Brain (organoid and tissue), 16 donors: ENCODE measurements at places on chromosomes 7 and 10.

- DNase-seq: no peak
Observed at GRCh38 chr10:113610631-113611601, 52.9 kb downstream of the NRAP start.

DNA sequence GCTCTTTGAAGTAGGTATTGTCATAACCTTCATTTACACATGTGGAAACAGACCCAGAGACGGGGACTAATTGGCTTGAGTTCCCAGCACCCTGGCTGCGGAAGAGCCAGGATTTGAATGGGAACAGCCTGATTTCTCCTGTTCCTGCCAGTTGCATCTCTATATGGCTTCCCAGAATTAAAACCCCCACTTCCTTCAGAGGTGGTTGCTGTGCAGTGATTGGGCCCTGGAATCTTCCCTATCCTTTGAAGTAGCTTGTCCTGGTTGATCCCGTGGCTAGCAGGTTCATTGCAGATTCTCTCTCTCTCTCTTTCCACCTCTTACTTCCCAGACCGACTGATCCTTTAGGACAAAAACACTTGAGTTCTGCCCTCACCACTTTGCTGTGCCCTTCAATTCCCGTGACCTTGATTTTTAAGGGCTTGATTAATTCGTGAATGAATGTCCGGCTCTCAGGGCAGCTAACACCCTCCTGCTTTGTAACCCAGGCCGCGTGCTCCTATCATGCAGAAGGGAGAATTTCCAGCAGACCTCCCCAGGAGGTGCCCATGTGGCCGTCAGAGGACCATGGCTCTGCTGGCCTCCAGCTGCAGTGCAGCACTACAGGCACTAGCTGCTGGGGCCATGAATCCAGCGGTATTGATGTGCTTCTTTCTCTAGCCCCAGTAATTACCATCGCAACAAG is 120.6 kb upstream of the AGK start:
- DNase-seq: no peak

GRCh38 chr7:979151-979550 is 3.8 kb upstream of the COX19 start:
- DNase-seq: no peak

DNA sequence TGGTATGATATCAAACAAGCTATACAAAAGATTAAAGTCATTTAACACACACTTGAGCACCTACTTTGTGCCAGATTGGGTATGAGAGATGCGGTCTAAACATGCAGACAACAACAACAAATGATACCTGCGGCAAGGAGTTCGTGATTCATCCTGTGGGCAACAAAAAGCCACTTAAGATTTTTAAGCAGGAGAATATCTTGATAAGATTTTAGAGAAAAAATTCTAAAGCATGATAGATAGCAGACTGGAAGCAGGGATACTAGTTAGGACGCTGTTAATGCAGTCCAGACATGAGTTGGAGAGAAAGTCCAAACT is 1.6 kb upstream of the KBTBD2 start:
- no peak for DNase-seq

DNA sequence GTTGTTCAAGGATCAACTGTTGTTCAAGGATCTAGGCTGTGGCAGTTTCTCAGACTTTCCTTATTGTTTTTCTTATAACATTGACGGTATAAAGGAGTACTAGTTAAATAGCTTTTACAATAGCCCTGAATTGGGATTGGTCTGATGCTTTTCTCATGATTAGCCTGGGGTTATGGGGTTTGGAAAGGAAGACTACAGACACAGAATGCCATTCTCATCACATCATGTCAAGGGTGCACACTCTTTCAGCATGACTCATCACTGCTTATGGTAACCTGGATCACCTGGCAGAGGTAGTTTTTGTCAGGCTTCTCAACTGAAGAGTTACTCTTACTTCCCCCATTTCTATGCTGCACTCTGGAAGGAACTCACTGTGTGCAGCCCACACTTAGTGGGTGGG is 194.2 kb upstream of the NPSR1 start:
- no peak for DNase-seq

DNA sequence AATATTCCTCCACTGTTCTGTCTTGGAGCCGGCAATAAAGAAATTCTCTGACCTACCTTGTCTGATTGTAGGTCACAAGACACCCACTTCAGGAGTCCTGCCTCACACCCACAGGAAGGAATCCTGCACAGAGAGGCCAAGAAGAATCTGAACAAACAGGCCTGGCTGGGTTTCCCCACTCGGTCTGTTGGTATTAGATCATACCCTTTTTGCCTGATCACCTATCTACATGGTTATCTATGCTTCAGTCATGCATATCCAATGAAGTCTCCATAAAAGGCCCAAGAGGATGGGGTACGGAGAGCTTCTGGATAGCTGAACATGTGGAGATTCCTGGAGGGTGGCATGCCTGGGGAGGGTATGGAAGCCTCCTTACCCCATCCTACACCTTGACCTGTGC is 12.3 kb downstream of the OGDH start:
- no peak for DNase-seq

- no peak for DNase-seq
Observed at GRCh38 chr7:135147899-135148721, at the start of gene TMEM140. TMEM140 (plus strand) TSS chr7:135148072; CDS start chr7:135164442, 16,370 bp downstream.

DNA sequence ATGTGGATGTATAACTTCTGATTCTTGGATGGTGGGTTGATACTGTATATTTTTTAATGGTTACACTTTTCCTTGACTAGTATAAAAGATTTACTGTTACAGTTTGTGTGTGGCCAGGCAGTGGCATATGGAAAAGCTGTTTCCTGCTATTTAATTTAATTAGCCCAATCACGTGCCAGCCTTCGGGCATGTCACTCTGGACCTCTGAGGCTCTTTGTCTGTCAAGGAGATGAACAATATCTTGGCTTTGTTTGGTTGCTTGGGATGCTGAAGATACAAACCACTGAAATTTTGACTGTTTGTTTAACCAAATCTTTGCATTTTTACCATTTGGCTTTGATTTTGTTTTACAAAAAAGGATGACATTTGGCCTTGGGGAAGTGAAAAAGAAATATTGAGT is 185.0 kb downstream of the HDAC9 start:
- DNase-seq: no peak

- DNase-seq: peak; percentile 92
Observed at GRCh38 chr10:130127364-130128061, 8.7 kb upstream of the GLRX3 start.

GRCh38 chr7:1368682-1369571 is 90.3 kb downstream of the MICALL2 start:
- peak; percentile 10 for DNase-seq

- DNase-seq: no peak
Observed at GRCh38 chr10:14571866-14572507, 202.7 kb downstream of the FAM107B start.

GRCh38 chr10:27157150-27157549 is 2.0 kb downstream of the MASTL start:
- no peak for DNase-seq

- no peak for DNase-seq
Observed at GRCh38 chr7:44136731-44137130, 4.4 kb downstream of the MYL7 start.

GRCh38 chr7:17584822-17585221 is 286.4 kb downstream of the AHR start:
- DNase-seq: no peak

DNA sequence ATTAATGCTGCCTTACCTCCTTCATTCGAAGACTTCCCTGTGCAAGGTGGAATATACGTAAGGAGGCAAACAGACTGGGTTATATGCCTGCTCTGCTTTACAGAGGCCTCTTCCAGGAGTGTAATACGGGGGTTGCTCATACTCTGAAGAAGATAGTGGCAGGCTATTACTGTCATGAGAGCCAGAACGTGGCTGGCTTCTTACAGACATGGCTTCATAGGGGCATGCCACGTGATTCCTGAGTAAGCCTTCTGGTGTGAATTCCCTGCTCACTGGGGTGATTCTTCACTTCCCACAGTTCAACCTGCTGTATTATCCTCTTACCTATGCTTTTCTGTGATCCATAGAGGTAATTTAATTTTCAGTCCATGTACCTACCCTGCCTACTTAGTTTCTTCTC is 141.8 kb downstream of the ST7 start:
- DNase-seq: no peak

GRCh38 chr10:66784770-66785169 is 141.1 kb upstream of the LRRTM3 start:
- no peak for DNase-seq

DNA sequence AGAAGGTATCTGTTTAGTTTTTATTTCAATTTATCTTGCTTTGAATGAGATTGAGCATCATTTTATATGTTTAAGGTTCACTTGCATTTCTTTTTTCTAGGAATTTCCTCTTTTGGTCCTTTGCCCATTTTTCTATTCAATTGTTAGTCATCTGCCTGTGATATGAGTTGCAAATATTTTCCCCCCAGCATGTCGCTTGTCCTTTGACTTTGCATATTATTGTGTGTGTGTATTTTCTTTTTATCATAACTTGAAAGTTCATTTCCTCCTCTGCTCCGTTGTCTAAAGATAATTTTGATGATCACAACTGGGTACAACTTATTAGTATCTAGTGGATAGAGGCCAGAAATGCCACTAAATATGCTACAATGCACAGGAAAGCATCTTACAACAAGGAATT is 132.7 kb upstream of the MDFIC start:
- no peak for DNase-seq

DNA sequence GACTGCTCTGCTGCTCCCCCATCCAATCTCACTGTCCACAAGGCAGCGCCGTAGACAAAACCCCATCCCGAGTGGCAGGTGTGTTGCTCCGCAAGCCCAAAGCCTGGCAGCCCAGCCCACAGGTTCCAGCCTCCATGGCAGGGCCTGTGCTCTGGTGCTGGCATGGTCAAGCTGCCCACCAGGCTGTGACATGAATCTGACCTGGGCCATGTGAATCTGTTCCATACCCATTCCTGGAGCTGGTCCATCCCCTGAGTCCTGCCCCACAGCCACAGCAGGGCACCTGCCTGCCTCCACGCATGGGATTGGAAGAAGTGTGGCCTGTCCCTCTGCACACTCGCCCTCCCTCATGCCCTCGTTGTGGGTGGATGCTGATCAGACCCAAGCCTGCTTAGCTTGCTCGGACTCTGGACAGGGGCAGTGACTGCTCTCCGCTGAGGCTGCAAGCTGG is 128.8 kb downstream of the PTPN20 start:
- no peak for DNase-seq

DNA sequence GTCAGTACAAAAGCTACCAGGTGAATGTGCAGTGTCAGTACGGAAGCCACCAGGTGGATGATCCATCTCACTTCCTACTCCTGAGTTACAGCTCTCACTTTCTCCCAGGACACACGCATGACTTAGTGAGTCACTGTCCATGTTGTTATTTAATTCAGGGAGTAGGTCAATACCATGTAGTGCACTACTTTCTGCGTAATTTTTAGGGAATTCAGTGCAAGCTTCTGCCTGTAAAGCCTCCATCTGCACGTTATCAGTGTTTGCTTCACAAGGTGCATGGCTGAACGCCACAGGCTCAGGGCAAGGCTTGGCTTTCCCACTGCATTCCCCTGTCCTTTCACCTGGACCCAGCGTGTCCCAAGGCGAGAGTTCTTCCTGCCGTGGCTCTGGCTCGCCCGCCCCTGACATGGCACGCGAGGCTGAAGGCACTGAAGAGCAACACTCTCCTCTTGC is 59.5 kb downstream of the LARP4B start:
- no peak for DNase-seq

GRCh38 chr7:108629651-108630400 is 60.2 kb downstream of the DNAJB9 start:
- peak; percentile 91 for DNase-seq

GRCh38 chr7:100817097-100817496 is 10.2 kb downstream of the EPHB4 start:
- DNase-seq: no peak

DNA sequence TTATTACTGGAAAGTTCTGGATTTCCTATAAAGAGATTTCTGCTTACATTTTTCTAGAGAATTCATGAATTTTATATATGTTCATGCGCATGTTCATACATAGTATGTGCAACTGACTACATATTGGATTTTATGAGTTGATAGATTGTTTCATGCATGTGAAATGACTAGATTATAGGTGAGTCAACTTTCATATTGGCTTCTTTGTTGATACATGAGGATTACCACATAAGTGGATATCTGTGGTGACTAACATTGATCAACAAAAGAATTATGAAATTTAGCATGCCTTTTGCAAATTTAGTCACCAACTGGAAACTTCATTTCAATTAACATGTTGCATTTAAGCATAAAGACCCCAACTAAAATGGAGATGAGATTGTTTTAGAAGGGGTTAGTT is 99.0 kb downstream of the GNAT3 start:
- DNase-seq: no peak

- no peak for DNase-seq
Observed at GRCh38 chr10:117137911-117138642, at the start of gene VAX1. VAX1 (minus strand) TSS chr10:117138270; CDS start chr10:117138056, 214 bp downstream.

DNA sequence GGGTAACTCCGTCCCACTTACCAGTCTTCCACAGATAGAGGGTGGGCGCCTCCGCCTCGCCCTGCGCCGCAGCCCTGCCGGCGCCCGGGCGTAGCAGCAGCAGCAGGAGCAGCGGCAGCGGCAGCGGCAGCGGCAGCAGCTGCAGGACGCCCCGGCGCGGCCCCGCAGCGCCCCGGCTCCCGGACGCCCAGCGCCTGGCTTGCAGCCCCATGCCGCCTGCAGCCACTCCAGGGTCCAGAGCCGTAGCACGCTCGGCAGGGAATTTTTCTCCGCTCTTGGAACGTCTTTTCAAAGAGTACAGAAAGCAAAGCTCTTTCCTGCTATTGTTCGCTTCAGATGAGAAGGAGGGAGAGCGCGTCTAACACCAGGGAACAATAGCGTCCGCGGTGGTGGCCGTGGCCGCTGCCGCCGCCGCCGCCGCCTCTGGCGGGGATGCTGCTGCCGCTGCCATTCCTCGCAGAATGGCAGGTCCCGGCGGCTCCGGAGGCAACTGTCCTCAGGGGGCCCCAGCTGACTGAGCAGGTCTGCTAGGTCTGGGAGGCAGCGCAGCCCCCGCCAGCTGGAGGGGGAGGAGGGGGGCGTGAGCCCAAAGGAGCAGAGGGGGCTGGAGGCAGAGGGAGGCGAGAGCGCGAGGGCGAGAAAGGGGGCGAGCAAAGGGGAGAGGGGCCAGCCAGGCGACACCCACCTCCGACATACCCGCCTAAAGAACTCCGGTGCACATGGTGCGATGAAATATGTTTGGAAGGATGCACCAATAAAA is at the start of gene THSD7A:
Gene THSD7A, minus strand, starts transcription at position 463 of the 760 bp plus-strand sequence. Its CDS starts 252 bp downstream, at position 211.
- peak; percentile 53 for DNase-seq

DNA sequence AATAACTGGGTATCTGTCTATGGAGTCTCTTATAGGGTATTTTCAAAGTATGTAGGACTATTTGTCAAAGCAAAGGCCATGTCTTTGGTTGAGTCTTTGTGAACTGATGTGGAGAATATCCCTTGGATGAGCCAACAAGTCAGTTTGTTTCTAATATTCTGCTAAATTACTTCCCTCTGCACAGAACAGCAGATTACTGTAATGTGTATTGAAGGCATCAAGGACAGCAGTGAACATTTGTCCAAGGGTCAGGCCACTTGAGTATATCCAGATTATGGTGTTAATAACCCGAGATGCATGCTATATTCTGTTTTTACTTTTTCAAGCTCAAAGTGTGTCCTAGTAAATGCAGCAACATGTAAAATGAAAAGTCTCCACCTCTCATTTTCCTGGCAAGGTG is 144.2 kb upstream of the GLI3 start:
- DNase-seq: no peak

DNA sequence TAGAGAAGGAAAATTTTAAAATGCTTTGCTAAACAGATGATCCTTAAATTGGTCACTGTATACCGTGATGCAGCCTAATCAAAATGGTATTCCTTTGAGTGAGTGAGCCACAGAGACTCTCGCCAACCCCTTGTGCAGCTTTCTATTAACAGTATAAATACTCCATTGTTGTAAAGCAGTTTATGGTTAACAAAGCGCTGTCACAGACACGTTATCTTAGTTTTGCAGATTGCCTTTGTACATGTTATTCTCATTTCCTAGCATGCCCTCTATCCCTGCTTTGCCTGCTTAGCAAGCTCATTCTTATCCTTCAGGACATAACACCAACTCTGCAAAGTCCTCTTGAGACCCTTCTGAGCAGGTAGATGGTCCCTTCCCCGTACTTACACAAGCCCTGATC is 694.4 kb downstream of the AUTS2 start:
- DNase-seq: peak; percentile 26
